Left cardiac atrium (tissue), 4 donors: ENCODE measurements at places on chromosomes 16 and 17. TPM values are rescaled to one million over a fixed set of nuclear protein-coding genes. Genes with fewer than 3 reads are reported as not detected.

The SLC52A1 gene
- 0.10 TPM for total RNA-seq

DNA sequence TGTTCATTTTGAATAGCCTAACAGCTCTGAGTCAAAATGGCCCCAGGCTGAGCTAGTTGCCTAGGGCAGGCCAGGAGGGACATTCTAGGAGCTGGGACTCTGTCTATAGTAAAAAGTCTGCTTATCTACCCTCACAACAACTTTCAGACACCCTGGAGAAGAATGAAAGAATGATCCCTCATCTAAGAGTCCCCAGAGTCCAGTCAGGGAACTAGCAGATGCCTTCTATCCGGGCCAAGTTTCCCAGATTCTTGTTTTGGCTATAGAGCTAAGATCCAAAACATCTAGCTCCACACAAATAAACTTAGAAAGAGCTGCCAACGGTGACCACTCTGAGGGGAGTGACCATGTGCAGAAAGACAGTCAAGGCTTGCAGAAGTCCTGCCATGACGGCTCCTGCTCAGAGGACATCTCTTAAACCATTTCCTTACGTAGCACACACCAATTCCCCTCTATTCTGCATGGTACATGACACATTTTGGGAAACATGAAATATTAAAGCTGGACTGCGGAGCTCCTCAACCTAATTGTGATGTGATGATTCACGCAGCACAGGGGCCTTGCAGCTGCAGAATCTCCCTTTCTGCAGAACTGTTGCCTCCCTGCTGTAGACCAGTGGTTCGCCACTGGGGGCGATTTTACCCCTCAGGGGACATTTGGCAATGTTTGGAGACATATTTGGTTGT, 24.2 kb downstream of the FAM20A start:
- DNase-seq = no peak

DNA sequence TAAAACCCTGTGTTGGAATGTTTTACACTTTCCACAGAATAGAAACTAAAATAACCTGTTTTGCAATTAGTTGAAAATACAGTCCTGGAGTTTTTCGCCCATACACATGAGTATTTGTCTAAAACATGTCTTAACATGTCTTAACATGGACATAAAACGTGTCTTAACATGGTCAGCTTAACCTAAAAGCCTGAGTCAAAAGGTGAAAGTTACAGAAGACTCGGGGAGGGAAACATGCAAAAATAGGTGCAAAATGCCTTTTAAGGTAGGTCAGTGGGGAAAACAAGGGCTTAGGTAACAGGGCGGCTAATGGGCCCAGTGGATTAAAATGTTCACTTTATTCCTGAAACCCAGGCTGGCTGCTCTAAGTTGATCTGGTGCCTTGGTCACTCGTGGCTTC, 56.1 kb upstream of the RBL2 start:
- no peak for DNase-seq

The FTSJ3 gene
- total RNA-seq = 33.1 TPM

- no peak for DNase-seq
Observed at GRCh38 chr17:64221679-64222078, 41.4 kb downstream of the TEX2 start.

GRCh38 chr17:1577182-1577581, 14.6 kb upstream of the PITPNA start:
- peak; percentile 92 for DNase-seq

GRCh38 chr17:30134551-30134950, 17.9 kb downstream of the NSRP1 start:
- DNase-seq = no peak

DNA sequence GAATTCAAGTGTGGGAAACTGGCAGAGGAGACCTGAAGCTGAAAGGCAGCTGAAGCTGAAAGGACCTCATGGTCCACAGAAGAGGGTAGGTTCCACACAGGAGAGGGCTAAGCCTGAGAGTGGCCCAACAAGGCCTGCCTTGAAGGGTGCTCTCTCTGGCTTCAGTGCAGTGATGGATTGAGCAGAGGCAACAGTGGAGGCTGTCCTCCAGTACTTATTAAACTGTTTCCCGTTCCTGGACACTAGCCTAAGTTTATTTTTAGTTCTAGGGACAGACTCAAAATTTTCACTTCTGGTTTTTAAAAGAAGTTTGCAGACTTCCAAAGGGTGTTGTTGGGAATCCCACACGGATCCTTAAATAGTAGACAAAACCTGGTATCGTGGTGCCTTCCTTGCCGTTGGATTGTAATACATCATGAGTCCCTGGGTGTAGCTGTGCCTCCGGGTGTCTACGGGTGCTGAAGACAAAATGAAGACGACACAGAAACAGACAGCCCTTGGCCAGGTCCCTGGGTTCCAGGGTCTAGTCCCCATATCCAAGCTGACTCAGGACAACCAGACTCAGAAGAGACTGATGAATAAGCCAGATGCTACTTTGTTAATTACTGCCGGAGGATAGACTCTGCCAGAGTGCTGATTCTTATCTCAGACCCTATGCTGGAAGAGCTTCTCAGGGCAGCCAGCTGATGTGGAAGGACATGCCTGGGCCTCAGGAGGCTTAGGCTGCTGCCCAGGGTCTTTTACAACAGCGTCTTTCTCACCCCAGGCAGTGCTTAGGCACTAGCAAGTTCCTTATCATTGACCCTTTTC, 7.1 kb upstream of the CMTM4 start:
- DNase-seq = no peak

The SPSB3 gene
- 25.9 TPM for total RNA-seq

DNA sequence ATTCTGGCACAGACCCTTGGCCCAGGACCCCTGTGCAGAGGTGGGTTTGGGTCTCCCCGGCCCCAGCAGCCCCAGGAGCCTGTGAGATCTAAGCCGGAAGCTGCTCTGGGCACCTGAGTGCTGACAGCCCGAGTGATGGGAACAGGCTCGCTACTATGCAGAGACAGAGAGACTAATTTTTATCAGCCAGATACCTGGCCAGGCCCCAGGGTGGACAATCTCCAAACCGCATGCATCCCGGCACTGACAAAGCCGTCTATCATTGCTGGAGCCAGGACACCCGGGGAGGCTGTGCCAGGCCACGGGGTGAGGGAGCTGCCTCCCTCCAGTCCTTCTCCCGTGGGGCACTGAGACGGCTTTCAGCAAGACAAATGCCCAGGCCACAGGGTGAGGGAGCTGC, 25.0 kb downstream of the CBFA2T3 start:
- no peak for DNase-seq

- no peak for DNase-seq
Observed at GRCh38 chr16:68737730-68738629, 888 bp downstream of the CDH1 start.

The ATP2A1 gene
- 0.37 TPM for total RNA-seq

The LGALS9B gene
- not detected for total RNA-seq

- DNase-seq = peak; percentile 66
Observed at GRCh38 chr17:30344283-30345088, 10.6 kb upstream of the TMIGD1 start.

The OR1D5 gene
- total RNA-seq = not detected

DNA sequence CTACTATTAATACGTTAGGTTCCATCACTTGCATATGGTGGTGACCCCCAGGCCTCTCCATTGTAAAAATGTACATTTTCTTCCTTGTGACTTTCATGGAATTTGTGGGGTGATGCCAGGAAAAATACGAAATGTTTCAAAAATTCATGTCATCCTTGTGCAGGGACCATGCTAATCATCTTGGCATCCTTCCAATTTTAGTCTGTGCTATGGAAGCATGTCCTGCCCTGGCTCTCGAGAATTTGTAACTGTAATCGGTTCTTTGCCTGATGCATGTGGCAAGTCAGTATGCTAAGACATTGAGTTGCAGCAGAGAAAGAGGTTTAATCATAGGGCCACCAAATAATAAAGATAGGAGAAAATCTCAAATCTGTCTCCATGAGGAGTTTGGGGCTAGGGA, 14.3 kb upstream of the GINS3 start:
- no peak for DNase-seq

GRCh38 chr16:12420661-12421209, 383.0 kb downstream of the CPPED1 start:
- no peak for DNase-seq

DNA sequence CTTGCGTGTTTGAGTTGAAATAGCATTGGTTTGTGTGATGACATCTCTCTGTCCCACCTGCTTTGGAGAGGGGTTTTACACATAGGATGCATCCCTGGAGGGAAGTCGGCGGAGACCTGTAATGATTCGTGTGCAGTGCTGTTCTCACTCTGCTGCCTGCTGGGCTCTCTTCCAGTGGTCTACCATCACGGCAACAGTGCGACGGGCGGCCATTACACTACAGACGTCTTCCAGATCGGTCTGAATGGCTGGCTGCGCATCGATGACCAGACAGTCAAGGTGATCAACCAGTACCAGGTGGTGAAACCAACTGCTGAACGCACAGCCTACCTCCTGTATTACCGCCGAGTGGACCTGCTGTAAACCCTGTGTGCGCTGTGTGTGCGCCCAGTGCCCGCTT, 41.1 kb upstream of the CRISPLD2 start:
- DNase-seq = no peak

The PYY gene
- not detected for total RNA-seq

GRCh38 chr17:16880121-16880842, 91.6 kb downstream of the TNFRSF13B start:
- DNase-seq = no peak

GRCh38 chr17:9120471-9120870, 99.2 kb downstream of the NTN1 start:
- no peak for DNase-seq

GRCh38 chr17:59423903-59424302, 92.4 kb downstream of the YPEL2 start:
- no peak for DNase-seq

- no peak for DNase-seq
Observed at GRCh38 chr16:7246578-7246977, 86.1 kb upstream of the RBFOX1 start.

- no peak for DNase-seq
Observed at GRCh38 chr16:82713778-82714177, 87.0 kb downstream of the CDH13 start.

GRCh38 chr16:88870608-88871348, 4.3 kb upstream of the PABPN1L start:
- no peak for DNase-seq

The LIG3 gene
- total RNA-seq = 14.3 TPM

DNA sequence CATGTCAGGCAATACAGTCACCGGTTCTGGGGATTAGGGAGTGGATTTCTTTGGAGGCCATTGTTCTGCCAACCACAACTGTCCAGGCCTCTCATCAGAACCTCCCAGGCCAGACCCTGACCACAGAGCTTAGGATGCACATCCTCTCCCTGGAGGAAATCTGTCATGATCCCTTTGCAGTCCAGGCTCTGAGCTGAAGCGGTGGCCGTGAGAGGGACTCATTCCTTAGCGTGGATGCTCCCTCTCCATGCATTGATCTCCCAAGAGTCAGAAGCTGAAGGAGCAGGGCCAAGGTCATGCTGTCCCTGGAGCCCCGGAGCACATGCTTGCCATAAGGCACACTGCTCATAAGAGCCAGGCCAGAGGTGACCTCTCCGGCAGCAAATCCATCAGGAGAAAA, 181.4 kb downstream of the COPRS start:
- DNase-seq = no peak

The TAT gene
- not detected for total RNA-seq

GRCh38 chr17:27621536-27621935, 9.5 kb upstream of the LGALS9 start:
- no peak for DNase-seq

GRCh38 chr16:21628121-21628726, 24.2 kb downstream of the IGSF6 start:
- no peak for DNase-seq

GRCh38 chr16:71929048-71929447, 33.7 kb downstream of the IST1 start:
- DNase-seq = peak; percentile 44

The CCL16 gene
- total RNA-seq = not detected

- peak; percentile 86 for DNase-seq
Observed at GRCh38 chr16:89167425-89167941, 4.1 kb upstream of the CDH15 start.

The RND2 gene
- total RNA-seq = 1.8 TPM

GRCh38 chr16:84340325-84341040, 27.9 kb upstream of the ATP2C2 start:
- no peak for DNase-seq

DNA sequence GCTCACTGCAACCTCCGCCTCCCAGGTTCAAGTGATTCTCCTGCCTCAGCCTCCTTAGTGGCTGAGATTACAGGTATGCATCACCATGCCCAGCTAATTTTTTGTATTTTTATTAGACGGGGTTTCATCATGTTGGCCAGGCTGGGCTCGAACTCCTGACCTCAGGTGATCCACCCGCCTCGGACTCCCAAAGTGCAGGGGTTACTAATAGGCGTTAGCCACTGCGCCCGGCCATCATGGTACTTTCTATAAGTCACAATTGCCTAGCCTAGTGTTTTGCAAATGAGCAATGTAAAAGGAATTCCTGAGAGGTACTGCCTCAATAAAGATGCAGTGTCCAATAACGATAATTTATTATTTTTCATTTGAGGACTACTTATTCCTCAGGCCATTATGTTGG, 13.9 kb upstream of the PSMC3IP start:
- DNase-seq = no peak

The IKZF3 gene
- 1.7 TPM for total RNA-seq

The PRSS33 gene
- not detected for total RNA-seq

The MLX gene
- 51.3 TPM for total RNA-seq

The HS3ST3A1 gene
- 0.27 TPM for total RNA-seq

The P2RX1 gene
- total RNA-seq = 3.5 TPM

- DNase-seq = no peak
Observed at GRCh38 chr16:1966460-1966859, at the start of gene RNF151. RNF151 (plus strand) TSS chr16:1966856; CDS start chr16:1966882, 26 bp downstream.

The KRT16 gene
- total RNA-seq = 1.1 TPM
